ENCODE measurements at places on chromosomes 4 and X.

DNA sequence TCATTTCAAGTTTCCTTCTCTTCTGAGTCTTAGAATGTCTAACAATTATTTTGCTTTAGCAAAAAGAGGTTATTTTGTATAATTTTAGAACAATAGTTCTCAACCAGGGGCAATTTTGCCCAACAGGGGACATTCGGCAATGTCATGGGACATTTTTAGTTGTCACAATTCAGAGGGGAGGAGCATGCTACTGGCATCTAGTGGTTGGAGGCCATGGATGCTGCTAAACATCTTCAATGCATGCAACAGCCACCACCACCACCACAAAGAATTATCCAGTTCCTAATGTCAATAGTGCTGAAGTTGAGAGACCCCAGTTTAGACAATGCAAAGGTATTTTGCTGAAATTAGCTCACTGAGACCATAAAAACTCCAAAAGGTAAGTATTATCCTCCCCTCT is 122.5 kb downstream of the ARHGAP6 start:
- DNase-seq: no peak

DNA sequence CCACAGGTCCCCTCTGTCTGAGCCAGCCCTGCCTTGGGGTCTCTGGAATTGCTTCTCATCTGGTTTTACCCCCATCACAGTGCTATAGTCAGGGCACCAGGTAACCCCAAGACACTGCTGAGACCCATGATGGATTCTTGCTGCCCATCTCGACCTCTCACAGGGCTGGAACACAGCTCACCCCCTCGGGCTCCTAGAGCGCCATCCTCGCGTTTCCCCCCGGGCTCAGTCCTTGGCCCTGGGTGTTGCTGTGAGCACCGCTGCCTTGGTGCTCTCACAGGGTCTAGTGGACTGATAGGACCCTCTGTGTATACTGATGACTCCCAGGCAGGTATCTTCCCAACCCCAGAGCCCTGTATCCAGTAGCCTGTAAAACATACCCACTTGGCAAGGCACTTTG is 8.8 kb downstream of the MAEA start:
- no peak for DNase-seq

DNA sequence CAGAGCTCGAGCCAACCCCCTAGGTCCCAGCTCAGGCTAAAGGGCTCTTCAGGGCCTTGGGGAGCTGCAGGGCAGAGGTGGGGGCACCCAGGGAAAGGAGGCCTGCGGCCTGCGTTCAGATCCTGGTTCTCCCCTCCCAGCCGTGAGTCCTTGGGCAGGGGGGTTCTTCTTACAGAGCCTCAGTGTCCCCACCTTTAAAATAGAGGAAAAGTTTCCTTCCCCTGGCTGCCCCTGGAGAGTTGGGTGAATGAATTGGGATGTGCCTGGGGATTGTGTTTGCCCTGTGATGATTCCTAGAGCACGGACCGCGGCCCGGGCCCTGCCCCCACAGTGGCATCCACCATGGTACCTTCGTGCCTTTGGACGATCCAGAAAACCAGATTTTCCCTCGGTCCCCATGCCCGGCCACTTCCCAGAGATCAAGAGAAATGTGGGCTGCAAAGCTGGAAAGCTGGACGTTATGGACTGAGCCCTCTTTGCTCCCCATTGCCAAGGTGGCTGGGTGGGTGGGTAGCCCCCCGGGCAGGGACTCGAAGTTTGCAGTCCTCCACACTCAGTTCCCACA is 11.4 kb downstream of the HTRA3 start:
- DNase-seq: no peak

GRCh38 chr4:83231620-83232076 is 53.0 kb downstream of the COQ2 start:
- no peak for DNase-seq

- DNase-seq: no peak
Observed at GRCh38 chr4:136864604-136865185, 667.6 kb downstream of the PCDH18 start.

DNA sequence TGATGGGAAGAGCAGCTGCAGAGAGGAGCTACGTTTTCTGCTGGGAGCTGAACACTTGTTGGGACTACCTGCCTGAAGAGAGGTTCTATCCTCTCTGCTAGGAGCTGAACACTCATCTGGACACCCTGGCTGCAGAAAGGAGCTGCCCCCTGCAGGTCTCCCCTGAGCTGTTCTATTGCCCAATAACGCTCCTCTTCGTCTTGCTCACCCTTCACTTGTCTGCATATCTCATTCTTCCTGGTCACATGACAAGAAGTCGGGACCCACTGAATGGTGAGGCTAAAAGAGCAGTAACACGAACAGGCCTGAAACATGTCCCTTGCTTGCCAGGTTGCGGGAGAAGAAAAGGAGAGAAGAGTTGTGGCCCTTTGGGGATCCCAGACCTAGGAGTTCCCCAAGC is 27.8 kb downstream of the NAA11 start:
- no peak for DNase-seq

GRCh38 chr4:118729287-118730286 is 44.4 kb downstream of the METTL14 start:
- peak; percentile 63 for DNase-seq

GRCh38 chrX:70398899-70399298 is 24.2 kb upstream of the GDPD2 start:
- DNase-seq: no peak

DNA sequence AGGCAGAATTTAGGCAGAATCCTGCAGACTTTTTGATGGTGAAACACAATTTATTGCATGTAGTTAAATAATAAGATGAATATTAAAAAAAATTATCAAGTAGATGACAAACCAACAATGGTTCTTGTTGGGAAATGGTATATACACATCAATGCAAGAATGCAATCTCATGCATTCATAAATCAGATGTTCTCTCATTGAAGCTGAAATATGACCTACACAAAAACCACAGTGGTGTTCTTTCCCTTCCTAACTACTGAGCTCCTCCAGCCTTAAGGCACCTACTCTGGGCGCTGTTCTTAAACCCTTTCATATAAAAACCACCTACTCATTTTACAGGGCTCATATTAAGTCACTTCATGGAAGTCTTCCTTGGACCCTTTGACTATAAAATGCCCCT is 64.1 kb downstream of the ANTXR2 start:
- DNase-seq: peak; percentile 22

DNA sequence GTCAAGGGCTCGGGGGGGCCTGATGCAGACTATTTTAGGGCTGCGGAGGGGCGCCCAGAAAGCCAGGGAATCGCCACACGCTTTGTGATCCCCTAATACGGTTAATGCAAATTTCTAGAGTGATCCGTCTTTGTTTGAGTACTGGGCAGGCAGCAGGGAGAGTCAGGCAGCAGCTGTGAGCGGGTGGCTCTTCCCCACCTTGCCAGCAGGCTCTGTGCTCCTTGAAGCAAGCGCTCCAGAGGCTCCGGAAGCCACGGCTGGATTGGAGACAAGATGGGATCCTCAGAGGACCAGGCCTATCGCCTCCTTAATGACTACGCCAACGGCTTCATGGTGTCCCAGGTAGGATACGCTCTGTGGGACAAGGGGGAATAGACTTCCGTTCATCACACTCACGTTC is at the start of gene ASMT:
Gene ASMT (plus strand): TSS at position 133 of the 400 bp plus-strand sequence. CDS start 141 bp downstream, at position 274.
- DNase-seq: no peak

DNA sequence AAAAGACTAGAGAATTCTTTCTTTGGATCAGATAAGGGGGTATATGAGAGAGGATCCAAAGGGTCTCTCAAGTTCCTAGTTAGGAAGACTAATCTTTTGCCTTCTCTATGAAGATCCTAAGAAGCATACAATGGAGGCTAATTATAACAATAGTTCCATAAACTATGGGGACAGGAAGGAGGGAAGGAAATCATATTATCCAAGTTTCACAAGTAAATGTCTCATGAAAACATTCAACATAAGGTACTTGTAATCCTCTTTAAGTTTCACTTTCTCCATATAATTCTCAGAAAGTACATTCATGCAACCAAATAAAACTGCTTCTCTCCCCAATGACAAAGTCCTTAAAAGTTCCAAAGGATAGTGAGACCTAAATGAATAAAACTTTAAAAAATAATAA is 27.1 kb downstream of the STX18 start:
- DNase-seq: no peak

- DNase-seq: no peak
Observed at GRCh38 chr4:45409536-45409935, 683.2 kb upstream of the GNPDA2 start.

GRCh38 chr4:44145868-44146267 is 302.7 kb downstream of the KCTD8 start:
- no peak for DNase-seq

- DNase-seq: peak; percentile 25
Observed at GRCh38 chrX:130028196-130028595, 45.8 kb downstream of the BCORL1 start.

GRCh38 chr4:7238300-7238960 is 46.1 kb downstream of the SORCS2 start:
- no peak for DNase-seq

DNA sequence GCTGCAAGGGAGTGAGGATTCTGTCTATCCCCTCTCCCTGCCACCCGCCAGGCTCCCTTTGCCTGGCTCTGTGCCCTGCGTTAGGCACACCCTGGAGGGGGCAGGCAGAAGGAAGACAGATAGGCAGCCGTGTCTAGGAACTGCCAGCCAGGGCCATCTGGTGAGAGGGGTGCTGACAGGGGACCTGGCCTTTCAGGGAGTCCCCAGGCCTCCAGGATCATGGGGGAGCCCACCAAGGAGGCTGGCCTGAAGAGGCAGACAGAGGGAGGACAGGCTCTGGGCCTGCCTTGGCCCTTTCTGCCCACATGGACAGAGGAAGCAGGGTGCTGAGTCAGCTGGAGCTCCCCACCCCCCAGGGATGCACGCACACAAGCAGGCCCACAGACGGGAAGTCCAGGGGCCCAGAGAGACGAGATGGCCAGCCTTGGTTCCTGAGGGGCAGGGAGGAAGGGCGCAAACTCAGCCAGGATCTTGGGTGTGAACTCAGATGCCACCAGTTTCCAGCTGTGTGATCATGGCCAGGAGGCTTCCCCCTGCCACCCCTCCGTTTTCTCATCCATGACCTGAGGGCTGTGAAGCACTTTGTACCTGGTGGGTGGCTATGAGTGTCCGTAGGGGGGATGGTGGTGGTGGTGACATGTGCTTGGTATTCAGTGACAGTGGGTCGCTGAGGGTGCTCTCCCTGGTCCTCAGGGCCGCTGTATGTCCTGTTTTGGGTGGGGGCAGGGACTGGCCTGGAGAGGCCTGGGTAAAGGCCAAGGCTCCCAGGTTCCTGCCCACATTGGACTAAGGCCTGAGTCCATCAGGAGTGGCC is 1.8 kb downstream of the SH3BP2 start:
- no peak for DNase-seq

DNA sequence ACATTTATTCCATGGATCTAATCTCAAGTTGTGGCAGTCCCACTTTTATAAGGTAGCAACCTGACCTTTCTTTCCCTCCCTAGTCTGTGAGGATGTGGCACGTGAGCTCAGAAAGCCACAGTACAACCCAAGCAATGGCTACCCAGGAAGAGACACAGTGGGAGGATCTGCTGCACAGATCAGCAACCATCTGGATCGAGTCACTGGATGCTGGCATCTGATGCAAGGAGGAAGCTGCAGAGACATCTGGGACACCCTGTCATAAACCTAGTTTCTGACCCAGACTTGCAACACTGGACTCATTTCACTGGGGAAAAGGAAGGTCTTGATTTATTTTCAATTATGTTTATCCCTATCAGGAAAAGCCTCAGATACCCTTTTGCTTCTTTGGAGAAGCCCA is 327.1 kb downstream of the PAPSS1 start:
- no peak for DNase-seq

- no peak for DNase-seq
Observed at GRCh38 chrX:15293451-15293850, 22.0 kb downstream of the ASB11 start.

- no peak for DNase-seq
Observed at GRCh38 chrX:117808426-117808825, 308.2 kb downstream of the KLHL13 start.

DNA sequence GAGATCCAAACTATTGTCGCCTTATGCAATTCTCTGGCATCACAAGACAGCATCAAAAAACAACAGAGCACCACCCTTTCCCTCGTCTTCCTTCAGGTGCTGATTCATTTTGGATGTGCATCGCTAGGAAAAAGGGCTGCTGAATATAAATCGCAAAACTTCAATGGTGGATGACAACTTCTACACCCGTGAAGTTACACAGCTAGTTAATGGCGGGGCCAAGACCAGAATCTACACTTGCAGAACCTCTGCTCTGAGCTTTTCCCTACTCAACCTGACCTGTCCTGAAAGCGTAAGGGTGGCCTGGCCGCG is 674 bp downstream of the GNPDA2 start:
- DNase-seq: no peak

GRCh38 chr4:81062001-81062400 is 31.5 kb downstream of the BMP3 start:
- DNase-seq: no peak

DNA sequence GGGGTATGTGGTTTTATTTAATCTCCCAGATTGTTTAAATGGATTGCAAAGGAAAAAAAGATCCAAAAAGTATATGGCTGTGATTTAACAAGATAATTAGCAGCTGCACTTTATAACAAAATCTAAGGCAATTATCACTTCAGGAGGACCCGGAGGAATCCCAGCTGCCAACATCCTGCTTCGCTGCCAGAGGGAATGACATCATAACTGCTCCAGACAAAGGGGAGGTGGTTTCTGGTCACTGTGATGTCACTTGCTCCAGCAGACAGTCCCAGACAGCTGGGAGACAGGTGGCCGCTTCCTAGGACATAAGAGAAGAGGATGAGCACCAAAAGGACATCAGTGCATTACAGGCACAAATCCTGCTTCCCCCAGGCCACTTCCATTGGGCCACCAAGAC is 371.0 kb downstream of the BCOR start:
- no peak for DNase-seq

GRCh38 chr4:8316251-8316771 is 46.8 kb downstream of the HTRA3 start:
- DNase-seq: no peak

GRCh38 chr4:28600958-28601357 is 1740.3 kb downstream of the STIM2 start:
- DNase-seq: no peak

- DNase-seq: no peak
Observed at GRCh38 chrX:107669261-107669660, 41.0 kb downstream of the PRPS1 start.

DNA sequence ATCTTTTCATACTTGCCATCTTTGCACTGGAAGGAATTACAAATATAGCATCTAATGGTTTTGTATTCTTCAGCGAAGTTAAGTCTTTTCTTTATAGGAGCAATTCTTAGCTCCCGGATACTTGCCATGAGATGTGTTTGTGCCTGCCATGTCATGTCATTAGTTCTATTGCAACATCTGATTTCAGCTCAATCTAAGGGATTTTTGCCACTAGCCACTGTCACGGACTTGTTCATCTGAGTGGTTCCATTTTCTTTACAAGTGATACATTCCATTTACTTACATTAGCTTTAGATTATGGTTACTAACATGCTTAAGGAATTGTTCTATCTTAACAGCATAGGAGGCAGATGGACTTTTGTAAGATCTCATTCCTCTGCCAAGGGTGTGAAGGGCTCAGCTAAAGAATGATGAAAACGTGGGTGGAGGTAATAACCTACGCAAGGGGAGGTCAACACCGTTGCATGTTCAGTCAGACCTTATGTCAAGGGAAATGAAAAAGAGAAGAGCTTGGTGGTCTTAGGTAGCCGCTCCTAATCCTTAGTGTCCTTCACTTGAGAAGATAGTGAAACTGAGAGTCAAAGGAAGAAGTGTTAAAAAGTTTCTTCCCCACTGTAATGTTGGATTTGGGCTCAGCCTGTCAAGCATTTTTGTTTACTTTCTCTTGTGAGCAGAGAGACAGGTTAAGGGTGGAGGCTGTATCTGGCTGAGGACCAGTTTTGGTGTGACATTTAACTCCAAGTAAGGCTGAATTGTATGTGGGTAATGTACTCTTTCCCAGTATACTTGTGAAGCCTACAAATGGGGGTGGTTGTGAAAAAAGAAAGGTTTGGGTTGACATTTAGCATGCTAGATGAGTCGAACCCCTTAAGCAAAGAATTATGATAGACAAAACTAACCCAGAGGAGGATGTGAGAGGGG is 3.6 kb upstream of the KLHL2 start:
- DNase-seq: no peak

All from T-helper 2 cell (primary cell).